ENCODE measurements at places on chromosomes 7 and 10.

- DNase-seq = no peak
Observed at GRCh38 chr10:70404787-70405036, 767 bp downstream of the EIF4EBP2 start.

DNA sequence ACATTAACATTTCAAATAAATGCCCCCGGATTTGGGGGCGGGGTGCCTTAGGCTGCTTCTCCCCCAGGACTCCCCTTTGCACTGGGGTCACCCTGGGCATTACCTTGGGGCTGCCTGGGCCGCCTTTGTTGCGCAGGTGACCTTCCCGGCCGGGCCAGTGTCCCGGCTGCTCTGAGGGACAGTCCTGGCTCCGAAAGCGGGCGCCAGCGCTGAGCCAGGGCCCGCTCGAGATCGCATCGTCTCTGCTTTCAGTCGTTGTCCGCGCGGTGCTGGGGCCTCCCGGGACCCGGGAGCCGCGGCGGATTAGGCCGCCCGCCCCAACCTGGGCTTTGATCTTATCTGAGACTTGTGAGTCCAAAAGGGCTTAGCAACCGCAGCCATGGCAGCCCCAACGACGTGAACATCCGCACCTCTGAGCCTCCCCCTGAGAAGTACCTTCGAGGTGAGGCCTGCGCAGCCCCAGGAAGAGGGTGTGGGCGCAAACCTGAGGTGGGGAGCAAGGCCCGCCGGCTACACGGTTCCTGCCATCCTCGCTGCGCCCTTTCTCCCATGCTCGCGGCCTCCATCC, 14.8 kb upstream of the WAPL start:
- no peak for DNase-seq

GRCh38 chr7:20797462-20798080, 10.9 kb upstream of the SP8 start:
- DNase-seq = no peak

DNA sequence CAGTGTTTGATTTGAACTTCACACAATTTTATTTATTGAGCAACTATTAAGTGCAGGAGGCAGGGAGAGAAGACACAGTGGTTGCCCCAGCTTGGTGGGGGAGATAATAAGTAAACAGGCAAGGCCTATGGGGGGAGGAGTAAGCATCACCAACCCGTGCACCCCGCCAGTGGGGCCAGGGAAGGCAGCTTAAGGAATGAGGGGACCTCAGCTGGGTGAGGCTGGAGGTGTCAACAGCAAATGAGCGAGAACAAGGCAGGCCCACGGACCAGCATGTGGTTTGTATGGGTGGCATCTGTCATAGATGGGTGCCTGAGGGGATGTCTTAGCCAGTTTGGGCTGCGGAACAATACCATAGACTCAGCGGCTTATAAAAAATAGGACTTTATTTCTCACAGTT, 24.1 kb upstream of the CRHR2 start:
- no peak for DNase-seq

- no peak for DNase-seq
Observed at GRCh38 chr7:128448751-128449302, 6.9 kb upstream of the HILPDA start.

DNA sequence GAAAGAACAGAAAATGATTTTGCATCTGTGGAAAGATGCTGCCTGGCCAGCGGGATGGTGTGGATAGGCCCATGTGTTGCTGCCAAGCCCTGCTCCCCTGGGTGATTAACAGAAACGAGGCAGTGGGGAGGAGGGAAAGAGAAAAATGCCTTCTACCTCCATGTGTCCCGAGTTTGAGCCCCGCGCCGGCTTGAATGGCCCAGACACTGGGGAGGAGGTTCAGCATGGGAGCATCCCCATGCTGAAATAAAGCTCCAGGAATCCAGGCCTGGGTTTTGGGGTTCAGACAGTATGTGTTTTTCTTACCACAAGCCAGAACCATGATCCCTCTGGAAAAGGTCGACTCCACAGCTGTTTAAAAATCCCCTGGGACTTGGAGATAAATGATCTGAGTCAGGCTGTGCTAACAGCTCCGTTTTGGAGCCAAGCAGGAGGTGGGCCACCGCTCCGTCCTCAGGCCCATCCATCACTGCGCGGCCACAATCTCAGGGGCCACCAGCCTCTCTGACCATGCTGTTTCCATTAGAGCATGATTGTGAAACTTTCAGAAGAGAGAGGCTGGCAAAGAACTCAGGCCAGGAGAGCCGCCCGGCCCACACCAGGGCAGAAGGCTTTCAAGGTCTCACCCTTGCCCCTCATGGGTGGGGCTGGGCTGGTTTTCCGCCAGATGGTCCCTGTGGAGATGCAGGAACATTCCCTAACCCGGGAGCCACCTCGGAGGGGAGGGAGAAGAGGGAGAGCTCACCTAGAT, 299.7 kb downstream of the ZEB1 start:
- no peak for DNase-seq

GRCh38 chr10:6423004-6423403, 157.1 kb downstream of the PRKCQ start:
- no peak for DNase-seq

GRCh38 chr10:48333856-48334255, 27.4 kb downstream of the MAPK8 start:
- DNase-seq = no peak

- DNase-seq = no peak
Observed at GRCh38 chr10:54091237-54091636, 709.8 kb downstream of the PCDH15 start.

- no peak for DNase-seq
Observed at GRCh38 chr7:157507987-157508386, 171.2 kb downstream of the DNAJB6 start.

- no peak for DNase-seq
Observed at GRCh38 chr7:25642849-25643248, 414.6 kb upstream of the NPVF start.

DNA sequence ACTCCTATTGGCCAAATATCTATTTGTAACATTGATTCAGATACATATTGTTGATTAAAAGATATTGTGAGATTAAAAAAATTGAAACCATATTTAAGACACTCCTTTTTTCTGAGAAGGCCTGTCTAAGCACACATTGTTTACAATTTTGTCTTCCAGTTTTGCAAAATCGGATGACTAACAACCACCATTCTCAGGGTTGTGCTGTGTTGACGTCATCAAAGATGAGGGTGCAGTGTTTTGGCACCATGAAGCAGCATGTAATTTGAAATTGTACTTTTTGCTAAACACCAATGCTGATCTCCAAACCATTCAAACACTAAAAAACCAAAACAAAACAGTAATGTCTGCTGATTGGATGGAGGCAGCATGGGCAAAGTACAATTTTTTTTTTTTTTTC, 7.4 kb downstream of the CREB5 start:
- DNase-seq = no peak

DNA sequence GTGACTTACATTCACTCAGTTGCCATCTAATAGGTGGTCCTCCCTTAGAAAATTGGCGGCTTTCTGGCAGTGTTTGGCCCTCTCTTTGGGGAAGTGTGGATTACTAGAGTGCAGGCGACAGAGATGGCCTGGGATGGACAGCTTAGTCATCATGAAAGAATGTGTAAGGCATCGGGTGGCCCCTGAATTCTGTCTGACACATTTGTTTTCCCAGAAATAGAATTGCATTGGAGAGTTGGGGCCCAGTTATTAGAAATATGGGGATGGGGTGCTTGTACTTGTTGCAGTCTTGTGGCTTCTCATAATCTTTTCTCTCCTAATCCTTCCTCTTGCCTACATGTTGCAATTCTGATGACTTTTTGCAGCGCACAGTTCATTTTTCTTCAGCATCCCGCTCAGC, 13.8 kb downstream of the TCF7L2 start:
- no peak for DNase-seq

DNA sequence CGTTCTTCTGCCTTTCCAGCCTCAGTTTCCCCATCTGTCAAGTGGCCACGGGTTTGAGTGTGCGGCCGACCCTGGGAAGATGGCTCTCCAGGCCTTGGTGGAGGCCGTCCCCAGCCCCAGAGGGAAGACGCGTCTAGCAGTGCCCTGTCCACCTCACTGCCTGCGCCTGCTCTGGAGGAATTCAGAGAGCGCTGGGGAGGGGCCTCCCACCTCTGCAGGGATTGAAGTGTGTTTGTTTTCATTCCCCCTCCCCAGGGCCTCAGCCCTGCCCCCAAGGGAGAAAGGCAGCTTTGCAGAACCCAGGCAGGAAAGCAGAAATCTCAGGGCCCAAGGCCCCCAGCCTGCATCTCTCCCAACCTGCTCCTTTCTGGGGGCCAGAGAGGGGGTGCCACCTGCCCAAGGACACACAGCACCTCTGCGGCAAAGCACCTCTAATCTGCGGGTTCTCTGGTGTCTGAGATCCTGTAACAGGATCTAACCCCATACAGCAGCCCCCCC, 91.0 kb downstream of the MICALL2 start:
- no peak for DNase-seq

DNA sequence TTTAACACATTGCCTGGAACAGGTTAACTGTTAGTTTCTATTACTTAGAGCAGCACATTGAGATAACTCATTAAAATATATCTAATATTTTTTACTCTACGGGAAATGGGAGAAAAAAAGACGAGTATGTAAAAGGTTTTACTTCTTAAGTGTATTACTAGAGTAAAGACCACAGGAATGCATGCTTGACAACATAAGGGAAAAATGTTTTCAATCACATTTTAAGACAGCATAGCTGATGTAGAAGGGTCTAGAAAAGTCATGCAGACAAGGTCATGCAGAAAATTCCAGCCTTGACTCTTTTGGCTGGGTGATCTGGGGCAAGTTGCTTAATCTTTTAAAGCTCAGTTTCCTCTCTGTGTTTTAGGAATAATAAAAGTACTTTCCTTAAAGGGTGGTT, 806.2 kb downstream of the CNTNAP2 start:
- DNase-seq = no peak

DNA sequence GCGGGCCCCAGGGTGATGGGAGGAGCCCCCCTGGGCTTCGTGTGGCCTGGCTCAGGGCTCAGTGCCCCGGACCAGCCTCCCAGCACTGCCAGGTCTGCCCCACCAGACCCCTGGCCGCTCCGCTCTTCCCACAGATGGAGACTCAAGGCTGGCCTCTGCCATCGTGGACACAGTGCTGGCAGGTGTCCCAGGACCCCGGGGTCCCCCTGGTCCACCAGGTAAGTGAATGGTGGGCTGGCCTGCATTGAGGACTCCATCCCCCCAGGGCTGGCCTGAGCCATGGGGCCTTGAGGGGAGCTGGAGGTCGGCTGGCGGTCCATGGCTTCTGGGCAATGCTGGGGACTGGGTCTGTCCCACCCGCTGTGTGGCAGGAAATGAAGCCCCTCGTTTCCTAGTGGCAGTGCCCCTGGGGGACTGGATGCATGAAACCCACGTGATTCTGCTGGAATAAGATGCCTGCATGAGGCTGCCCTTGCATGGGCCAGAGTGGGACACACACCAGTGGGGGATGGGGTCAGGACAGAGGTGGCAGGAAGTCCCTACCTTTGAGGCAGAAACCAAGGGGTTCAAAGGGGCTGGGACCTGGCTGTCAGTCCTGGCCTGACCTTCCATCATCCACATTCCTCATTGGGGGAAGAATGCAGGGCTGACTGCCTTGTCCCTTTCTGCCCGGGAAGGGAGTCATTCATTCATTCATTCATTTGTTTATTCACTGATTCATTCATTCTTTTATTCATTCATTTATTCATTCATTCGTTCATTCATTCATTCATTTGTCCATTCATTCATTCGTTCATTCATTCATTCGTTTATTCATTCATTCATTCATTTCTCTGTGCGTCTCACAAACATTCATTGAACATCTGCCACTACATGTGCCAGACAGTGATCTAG, 81.8 kb downstream of the MYL10 start:
- DNase-seq = no peak

DNA sequence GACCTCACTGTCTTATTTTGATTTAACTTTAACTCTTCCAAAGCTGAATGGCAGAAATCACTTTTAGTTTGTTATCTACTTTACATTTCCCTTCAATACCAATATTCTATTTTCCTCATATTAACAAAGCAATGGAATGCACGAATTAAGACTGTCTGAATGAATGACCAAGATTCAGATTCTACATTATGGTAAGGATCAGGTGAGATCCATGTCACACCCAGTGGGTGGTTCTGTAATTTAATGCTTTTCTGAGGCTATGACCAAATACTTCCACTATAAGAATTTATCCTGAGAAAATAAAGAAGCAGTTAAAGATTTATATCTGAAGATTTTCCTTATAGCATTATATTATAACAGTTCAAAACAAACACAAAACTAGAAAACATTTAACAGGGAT, 90.2 kb upstream of the NUPR2 start:
- DNase-seq = no peak

GRCh38 chr7:113176836-113177235, 58.5 kb upstream of the SMIM30 start:
- DNase-seq = no peak

DNA sequence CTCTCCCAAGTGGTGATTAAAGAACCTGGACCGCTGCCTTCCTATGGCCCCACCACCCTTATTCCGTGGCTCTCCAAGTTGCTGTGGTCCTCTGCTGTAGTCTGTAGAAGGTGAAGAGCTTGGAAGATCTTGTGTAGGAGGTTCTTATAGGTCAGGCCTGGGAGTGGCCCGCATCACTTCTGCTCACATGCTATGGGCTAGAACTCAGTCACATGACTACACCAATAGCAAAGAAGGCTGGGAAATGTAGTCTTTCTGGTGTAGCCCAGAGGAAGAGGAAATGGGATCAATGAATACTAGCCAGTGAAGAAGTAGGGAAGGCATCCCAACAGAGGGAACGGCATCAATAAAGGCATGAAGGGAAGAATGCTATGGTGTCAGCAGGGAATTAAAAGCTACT, 41.3 kb upstream of the AOAH start:
- DNase-seq = no peak

DNA sequence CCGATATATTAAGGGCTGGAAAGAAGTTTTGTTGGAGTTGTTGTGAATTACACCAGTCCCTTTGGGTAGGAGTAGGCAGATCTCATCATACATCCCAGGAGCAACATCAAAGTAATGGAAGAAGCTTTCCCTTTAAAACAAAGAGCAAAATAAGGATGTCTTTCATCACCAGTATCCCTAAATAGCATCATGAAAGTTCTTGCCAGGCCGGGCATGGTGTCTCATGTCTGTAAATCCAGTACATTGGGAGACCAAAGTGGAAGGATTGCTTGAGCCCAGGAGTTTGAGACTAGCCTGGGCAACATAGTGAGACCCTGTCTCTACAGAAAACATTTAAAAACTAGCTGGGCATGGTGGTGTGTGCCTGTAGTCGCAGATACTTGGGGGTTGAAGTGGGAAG, 38.7 kb downstream of the LRRC20 start:
- no peak for DNase-seq

DNA sequence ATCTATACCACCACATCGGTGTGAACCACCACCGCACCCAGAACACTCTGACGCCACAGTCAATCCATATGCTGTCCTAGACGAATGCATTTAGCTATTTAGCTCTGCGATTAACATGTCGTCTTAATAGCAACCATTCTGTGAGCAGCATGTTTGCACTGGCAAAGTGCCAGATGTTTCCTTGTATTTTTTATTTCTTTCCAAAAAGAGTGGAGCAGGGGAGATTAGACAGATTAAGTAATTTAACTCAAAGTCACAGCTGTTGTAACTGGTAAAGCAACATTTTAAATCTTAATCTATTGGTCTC, 57.0 kb upstream of the ARL4A start:
- no peak for DNase-seq

Data from cerebellum (tissue), 4 donors.